ENCODE measurements at places on chromosomes 2 and 18. TPM values are rescaled to one million over a fixed set of nuclear protein-coding genes. Genes with fewer than 3 reads are reported as not detected.

GRCh38 chr2:227411320-227411989, 23.7 kb upstream of the SCYGR1 start:
- DNase-seq: no peak

CCDC74A gene
- polyA plus RNA-seq: not detected

DNA sequence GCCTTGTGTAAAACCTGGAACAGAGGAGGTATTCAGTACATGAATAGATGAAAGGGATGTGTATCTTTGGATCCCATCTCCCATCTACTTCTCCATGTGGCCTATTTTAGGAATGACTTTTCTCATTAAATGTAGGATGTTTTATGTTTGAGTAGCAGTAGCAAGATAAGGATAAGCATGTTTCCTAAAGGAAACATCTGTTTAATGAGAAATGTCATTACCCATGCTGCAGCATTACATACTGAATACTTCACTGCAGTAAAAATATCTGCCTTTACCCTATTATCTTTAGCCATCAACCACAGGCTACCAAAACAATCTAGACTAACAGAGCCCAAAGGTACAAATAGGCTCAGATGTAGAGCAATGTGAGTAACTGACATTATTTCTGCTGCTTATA, 419.2 kb upstream of the CYRIA start:
- DNase-seq: no peak

CXCR4 gene
- polyA plus RNA-seq: 27.7 TPM

DNA sequence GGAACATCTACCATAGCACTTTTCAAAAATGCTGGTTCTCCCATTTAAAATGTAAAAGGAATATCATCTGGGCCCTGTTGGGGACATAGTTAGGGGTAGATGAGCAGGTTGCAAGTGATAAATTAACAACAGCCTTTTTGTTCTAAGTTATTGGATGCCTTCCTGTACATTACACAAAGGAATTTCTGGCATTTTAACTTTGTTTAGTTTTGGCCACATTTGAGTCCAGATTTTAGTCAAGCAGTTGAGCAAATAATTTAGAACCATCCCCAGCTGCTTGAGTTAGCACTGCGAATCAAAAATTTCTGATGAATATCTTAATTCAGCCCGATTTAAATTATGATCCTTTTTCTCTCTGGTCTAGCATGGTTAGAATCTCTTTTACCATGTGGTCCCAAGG, 124.4 kb downstream of the TTC27 start:
- no peak for DNase-seq

PTPRN gene
- not detected for polyA plus RNA-seq

- no peak for DNase-seq
These were observed 50.2 kb downstream of the EHD3 start for GRCh38 chr2:31284107-31284506.

GRCh38 chr2:38076152-38076709, 280 bp upstream of the CYP1B1 start:
- peak; percentile 73 for DNase-seq

TBR1 gene
- polyA plus RNA-seq: 0.05 TPM

WBP1 gene
- 51.3 TPM for polyA plus RNA-seq

GRCh38 chr2:226780431-226780830, 19.2 kb downstream of the IRS1 start:
- DNase-seq: no peak

GRCh38 chr2:10264506-10265328, 38.0 kb upstream of the HPCAL1 start:
- no peak for DNase-seq

SATB2 gene
- polyA plus RNA-seq: 2.3 TPM

GRCh38 chr18:44393406-44393805, 287.3 kb upstream of the SETBP1 start:
- no peak for DNase-seq

- no peak for DNase-seq
These were observed 30.6 kb upstream of the CHRNA1 start for GRCh38 chr2:174794851-174795374.

CEP192 gene
- 19.9 TPM for polyA plus RNA-seq

MAL gene
- 2.7 TPM for polyA plus RNA-seq

- DNase-seq: no peak
These were observed 11.3 kb upstream of the ARHGEF4 start for GRCh38 chr2:130825231-130825965.

DNA sequence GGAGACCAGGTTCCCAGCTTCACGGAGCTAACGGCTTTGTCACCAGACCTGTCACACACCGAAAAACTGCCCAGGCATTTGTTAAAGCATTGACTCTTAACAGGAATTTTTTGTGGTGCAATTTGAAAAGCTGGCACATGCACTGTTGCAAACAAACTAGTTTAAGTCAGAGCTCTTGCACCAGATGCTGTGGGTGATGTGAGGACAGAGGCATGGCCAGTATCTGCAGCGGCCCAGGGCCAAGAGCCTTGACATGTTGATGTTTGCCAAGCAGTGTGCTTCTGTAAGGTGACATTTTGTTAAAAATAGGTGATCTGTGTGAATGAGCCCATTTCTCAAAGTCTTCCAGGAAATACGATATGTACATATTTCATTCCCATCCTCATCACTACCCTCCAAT, 142.5 kb downstream of the MTCL1 start:
- no peak for DNase-seq

- peak; percentile 40 for DNase-seq
These were observed 59.9 kb upstream of the PID1 start for GRCh38 chr2:229330952-229331351.

GRCh38 chr18:23228102-23229061, 93.1 kb downstream of the CABLES1 start:
- DNase-seq: no peak

- DNase-seq: no peak
These were observed 52.7 kb downstream of the FHOD3 start for GRCh38 chr18:36350251-36350651.

SLC30A3 gene
- polyA plus RNA-seq: 0.36 TPM

GRCh38 chr18:77108001-77108692, 24.4 kb downstream of the MBP start:
- DNase-seq: peak; percentile 71

DNA sequence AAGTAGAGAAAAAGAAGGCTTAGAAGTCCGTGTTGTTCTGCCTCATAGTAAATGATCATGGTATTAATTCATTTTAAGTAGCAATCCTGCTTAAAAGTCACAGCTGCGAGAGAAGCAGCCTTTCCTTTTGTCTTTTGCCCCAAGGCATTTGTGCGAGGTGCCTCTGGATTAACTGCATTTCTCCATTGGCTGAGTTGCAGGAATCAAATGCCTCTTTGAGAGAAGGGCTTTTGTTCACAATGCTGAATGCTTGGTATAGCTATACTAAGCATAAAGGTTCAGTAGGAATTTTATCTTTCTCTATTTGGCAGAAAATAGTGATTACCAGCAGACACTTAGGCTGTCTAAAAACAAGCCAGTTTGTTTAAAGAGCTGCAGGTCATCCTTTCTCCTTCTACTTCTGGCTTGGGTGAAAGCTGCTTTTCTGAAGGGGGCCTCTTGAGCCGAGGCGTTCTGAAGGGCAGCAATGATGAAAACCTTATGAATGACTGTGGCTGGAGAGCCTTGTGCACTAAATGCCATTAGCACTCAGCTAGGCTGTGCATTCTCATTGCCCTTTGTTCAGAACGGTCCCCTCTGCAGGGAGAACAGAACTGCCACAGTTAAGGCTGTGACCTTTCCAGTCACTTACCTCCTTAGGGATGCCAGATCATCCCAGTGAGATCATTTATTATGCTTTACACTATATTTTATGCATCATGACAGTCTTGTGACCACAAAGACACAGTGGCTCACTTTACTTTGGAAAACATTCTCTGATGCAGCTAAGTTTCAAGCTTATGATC, 68.8 kb upstream of the TMEM87B start:
- DNase-seq: no peak

- peak; percentile 50 for DNase-seq
These were observed 332.2 kb downstream of the OSR1 start for GRCh38 chr2:19026261-19026660.

DNA sequence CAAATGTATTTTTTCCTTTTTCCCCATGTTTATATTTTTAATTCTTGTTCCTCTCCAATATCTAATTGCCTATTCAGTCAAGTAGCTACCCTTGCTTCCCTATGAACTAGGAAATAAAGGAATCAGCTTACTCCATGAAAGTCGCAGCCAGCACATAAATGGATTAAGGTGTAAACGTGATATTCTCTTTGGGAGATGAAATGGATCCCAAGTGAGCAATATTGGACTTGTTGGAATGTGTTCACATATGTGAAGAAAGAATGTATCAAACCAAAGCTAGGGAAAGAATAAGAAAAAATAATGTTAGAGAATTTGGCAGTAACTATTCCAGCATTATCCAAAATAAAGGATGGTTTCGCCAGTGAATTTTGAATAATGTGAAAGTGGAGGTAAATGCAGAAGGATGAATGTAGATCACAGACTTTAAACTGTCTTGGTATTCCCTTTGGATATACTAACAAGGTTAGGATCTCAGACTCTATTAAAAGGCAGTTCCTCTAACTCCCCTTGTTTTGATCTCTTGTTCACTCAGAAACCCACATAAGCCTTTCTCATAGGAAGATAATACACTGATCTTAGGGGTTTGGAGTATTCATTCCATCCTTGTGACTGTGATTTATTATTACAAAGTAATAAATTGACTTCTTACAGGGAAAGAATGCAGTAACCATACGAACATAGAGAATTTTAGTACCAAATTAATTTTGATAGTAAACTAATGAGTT, 208.1 kb downstream of the BABAM2 start:
- DNase-seq: no peak

- DNase-seq: no peak
These were observed 8.2 kb downstream of the ADAM17 start for GRCh38 chr2:9547262-9547991.

- peak; percentile 4 for DNase-seq
These were observed 113.9 kb downstream of the USP34 start for GRCh38 chr2:61356958-61357350.

GRCh38 chr18:7830468-7830867, 263.4 kb downstream of the PTPRM start:
- no peak for DNase-seq

- no peak for DNase-seq
These were observed 56.0 kb upstream of the ACAA2 start for GRCh38 chr18:49869354-49869753.

NAT8 gene
- not detected for polyA plus RNA-seq

DNA sequence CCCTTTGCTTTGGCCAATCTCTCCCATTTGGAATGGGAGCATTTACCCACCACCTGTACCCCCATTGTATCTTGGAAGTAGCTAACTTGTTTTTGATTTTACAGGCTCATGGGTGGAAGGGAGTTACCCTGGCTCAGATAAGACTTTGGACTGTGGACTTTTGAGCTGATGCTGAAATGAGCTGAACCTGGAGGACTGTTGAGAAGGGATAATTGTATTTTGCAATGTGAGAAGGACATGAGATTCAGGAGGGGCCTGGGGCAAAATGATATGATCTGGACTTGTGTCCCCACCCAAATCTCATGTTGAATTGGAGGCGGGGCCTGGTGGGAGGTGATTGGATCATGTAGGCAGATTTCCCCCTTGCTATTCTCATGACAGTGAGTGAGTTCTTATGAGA, 58.6 kb upstream of the ZFP36L2 start:
- DNase-seq: no peak

DNA sequence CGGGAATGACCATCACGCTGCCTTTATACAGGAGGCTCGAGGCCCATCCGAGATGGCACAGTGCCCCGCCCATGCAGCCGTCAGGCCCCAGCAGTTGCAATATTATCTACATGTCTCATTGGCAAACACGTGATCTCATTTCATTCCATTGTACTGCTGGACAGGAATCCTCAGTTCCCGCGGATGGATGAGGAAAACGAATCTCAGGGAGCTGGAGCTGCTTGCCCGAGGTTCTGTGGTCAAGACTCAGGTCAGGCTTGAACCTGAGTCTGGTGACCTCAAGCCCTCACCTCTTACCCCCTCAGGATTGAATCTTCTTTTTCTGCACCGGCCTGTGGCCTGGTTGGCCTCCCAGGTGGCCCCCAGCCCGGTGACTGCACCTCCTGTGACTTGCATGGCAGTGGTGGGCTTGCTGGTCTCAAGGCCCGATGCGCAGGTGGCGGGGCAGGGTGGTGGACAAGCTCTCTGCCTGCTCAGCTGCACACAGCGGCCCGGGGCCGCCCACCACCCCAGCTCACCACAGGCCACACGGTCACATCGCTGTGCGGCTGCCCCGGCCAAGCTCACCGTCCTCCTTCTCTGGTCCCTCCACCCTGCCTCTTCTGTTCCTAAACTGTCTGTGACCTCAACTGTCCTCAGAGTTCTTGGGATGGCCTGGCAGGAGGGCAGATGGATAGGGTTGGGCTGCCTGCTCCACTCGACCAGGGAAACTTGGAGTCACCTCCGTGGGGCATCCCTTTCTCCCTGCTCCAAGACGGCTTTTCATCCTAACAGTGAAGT, 52.0 kb upstream of the HS6ST1 start:
- DNase-seq: no peak

DNA sequence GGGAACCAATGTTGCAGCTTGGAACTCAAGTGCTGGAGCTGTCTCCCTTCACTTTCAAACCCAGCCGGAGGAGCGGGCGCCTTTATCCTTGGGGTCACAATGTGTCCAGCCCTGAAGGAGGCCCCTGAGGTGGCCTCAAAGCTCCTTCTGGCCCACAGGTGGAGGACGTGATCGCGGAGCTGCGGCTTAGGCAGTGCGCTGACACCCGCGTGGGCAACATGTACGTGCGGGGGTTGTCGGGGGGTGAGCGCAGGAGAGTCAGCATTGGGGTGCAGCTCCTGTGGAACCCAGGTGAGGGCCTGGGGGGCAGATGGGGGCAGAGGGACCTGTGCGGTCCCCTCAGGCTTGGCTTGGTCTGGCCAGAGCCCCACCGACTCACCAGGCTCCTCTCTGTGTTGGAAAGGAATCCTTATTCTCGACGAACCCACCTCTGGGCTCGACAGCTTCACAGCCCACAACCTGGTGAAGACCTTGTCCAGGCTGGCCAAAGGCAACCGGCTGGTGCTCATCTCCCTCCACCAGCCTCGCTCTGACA, 13.5 kb downstream of the ABCG8 start:
- no peak for DNase-seq

DNA sequence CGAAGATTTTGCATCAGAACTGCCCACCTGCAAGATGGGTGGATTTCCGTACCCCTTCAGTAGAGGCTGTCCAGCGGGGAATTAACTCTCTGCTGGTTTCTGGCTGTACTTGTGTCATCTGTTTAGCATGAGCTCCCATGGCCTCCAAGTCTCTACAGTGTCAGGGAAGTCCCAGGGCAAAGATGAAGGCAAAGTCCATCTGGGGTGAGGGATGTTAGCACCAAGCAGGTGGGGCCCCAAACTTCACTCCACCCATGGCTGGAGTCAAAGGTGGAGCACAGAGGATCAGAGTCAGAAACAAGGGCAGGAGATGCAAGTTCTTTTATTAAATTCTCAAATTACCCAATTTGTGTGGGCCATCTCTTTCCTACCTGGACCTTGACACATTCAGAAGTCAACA, 78.0 kb downstream of the TNFRSF11A start:
- no peak for DNase-seq

GCG gene
- polyA plus RNA-seq: 15.1 TPM

CMPK2 gene
- 3.8 TPM for polyA plus RNA-seq

DNA sequence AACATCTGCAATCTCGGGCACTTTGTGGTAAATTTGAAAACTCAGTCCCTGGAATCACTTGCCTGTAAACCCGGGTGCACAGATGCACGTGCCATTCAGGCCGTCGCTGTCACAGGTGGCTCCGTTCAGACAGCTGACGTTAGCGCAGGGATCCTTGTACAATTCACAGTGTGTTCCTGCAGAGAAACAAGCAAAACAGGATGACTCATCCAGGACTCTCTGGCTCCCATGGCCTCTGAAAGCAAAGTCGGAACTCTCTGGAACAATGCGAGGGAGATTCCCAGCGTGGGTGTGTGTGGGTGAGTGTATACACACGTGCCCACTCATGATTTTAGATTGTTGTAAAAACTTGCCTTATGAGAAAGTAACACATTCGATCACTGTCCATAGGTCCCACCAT, 136.1 kb upstream of the PID1 start:
- DNase-seq: no peak

CAPN14 gene
- not detected for polyA plus RNA-seq
